ENCODE measurements at places on chromosomes 4 and X.

- no peak for DNase-seq
Observed at GRCh38 chrX:115499112-115499805, 61.7 kb upstream of the PLS3 start.

DNA sequence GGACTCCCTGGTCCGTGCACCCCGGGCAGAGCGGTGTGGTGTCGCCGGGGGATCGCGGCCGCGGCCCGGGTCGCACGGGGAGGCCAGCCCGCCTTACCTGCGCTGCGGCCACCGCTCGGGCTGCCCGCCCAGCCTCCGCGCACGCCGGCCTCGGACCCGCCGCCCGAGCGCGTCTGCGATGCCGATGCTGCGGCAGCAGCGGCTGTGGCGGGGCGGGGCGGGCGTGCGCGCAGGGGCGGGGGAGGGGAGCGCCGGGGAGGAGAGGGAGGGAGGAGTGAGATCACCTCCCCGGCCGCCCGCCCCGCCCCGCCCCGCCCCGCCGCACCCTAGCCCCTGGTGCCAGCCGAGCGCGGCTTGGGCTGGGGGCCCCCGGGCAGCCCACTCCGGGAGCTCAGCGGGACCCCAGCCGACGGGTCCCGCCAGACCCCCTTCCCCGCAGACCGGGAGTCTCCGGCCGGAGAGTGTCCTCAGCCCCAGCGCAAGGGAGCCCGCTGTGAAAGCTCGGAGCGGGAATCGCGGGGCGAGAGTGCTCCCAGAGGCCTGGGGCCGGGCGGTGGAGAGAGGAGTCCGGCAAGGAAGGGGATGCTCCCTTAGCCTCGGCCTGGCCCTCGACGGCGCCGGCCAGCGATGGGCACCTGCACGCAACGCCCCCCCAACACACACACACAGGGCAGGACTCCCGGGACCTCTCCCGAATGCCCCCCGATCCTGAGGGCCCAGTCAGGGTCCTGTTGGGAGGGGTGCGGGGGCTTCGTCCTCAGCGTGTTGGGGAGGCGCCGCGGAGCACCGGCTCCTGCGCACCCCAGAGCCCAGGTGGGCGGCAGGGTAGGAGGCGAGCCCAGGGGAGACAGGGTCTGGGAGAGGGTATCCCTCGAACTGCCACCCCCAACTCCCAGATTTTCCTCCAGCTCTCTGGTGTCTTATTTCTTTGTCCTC is at the start of gene L1CAM:
Gene L1CAM, minus strand, starts transcription at position 206 of the 936 bp plus-strand sequence. CDS start 10,337 bp downstream, outside the sequence.
- DNase-seq: no peak

GRCh38 chrX:153829549-153829798 is 870 bp downstream of the PDZD4 start:
- DNase-seq: no peak

GRCh38 chrX:97389761-97390192 is 506.1 kb downstream of the RPA4 start:
- no peak for DNase-seq

DNA sequence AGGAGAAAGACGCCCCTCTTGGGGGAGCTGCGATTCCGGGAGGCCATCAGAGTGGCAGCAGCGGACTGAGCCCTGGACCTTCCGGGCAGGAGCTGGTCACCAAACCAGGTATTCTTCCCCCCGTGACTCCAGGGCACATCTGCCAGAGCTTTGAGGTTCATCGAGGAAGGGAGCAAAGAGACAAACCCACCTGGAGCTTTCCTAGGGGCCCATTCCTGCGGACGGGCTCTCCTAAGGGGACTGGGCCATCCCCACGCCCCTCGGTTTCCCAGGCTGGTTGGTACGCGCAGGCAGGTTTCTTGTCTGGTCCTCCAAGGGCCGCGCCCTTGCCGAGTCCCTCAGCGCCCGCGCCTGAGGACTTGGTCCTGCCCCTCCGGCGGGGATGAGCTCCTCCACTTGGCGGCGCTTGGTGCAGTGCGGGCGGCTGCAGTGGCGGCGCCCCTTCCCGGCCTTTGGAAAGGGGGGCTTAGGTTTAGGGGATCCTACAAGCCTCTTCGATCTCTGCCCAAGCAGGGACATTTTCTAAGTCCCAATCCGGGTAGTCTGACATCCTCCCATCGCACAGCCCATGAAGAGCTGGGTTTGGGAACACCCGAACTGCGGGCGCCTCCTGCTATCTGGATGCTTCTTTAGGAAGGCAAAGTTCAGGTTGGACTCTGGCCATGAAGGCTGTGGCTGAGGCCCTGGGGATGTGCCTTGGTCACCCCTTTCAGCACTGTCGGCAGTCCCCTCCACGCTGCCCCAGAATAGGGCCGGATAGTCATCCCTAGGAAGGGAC is 538 bp downstream of the STBD1 start:
- DNase-seq: no peak

- DNase-seq: peak; percentile 5
Observed at GRCh38 chr4:6372649-6373525, 99.5 kb downstream of the PPP2R2C start.

Measured in T-helper 2 cell treated with Interferon-gamma antibody and Interleukin-4, amounts not matched to agents 5 μg/mL and 100 μg/mL, for 36 hours (primary cell).